COLO829 (cell line): ENCODE measurements at places on chromosomes 2 and 18.

DNA sequence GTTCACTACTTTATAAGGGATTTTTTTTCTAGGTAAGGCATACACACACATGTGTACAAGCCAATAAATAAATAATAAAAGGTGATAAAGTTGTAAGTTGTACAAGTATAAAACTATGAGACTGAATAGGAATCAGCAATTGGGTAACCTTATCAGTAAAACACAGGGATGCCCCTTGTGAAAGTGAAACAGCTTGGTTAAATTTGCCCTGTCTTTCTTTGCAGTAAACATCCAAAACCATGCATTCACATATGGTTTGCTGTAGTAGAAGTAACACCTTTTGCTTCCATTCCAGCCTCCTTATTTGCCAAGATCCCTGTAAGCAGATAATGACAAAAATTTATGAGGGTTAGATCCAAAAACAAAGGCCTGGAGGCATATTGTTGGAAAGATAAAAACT lies 44.3 kb upstream of the NEUROD1 start:
- DNase-seq, result no peak

GRCh38 chr2:218320704-218321336 lies 28.5 kb upstream of the TMBIM1 start:
- DNase-seq, result no peak

DNA sequence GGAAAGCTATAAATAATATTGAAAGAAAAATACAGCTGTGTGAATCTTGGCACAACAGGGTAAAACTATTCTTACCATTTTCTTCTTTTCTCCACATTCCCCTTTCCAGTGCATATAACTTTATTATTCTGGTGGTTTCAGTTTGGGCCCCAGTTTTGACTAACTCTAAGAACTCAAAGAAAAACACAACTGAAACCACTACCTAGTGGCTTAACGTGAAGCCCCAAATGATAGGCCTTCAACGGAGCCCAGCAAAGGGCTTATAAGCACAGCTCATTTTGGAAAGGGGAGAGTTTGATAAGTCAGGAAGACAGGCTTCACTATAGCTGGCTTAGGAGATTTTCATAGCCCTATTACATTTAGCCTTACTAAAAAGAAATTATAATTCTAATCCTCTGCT lies 62.4 kb downstream of the PPP1R1C start:
- no peak for DNase-seq

- no peak for DNase-seq
Observed at GRCh38 chr2:100821255-100821910, 1.4 kb downstream of the NPAS2 start.

DNA sequence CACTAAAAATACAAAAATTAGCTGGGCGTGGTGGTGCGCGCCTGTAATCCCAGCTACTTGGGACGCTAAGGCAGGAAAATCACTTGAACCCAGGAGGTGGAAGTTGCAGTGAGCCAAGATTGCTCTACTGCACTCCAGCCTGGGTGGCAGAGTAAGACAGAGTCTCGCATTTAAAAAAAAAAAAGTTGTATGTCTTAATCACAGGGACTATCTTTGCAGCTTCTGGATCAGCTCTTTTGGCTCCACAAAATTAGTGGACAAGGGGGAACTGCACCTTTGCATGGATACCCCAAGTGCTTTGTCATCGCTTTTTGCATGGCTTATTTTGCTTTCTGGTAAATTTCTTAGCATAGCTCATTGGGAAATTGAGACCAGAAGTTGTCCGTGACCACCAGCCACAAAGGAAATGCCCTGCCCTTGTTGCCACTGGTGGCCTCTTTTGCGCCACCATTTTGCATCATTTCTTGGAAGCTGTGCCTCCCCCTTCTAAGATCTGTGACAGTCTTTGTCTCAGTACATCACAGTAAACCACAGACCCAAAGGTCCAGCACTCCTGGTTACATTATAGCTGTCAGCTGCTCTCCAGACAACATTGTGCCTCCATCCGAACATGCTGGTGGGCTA lies 43.9 kb upstream of the PCBP1 start:
- DNase-seq, result no peak

GRCh38 chr2:72762276-72762675 lies 63.6 kb downstream of the EXOC6B start:
- no peak for DNase-seq

DNA sequence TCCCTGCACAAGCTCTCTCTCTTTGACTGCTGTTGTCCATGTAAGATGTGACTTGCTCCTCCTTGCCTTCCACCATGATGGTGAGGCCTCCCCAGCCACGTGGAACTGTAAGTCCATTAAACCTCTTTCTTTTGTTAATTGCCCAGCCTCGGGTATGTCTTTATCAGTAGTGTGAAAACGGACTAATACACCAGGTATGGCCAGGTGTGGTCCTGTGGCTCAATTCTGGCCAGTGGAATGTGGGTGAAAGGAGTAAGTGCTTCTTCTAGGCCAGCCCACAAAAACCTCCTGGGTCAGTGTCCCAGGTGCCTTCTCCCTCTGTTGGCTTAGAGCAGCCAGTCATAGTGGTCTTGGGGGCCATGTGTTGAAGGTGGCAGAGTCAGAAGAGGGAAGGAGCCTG lies 57.0 kb downstream of the PRKCE start:
- DNase-seq, result no peak

- DNase-seq, result no peak
Observed at GRCh38 chr2:57291209-57291608, 755.4 kb upstream of the VRK2 start.

- DNase-seq, result no peak
Observed at GRCh38 chr2:118490330-118490729, 357.1 kb downstream of the EN1 start.

GRCh38 chr2:197089655-197090054 lies 163.1 kb upstream of the PGAP1 start:
- DNase-seq, result no peak

GRCh38 chr2:101832114-101832513 lies 134.6 kb downstream of the MAP4K4 start:
- no peak for DNase-seq

- no peak for DNase-seq
Observed at GRCh38 chr2:129276978-129277584, 702.4 kb upstream of the RAB6C start.

- no peak for DNase-seq
Observed at GRCh38 chr2:28333606-28334526, 58.8 kb upstream of the FOSL2 start.

DNA sequence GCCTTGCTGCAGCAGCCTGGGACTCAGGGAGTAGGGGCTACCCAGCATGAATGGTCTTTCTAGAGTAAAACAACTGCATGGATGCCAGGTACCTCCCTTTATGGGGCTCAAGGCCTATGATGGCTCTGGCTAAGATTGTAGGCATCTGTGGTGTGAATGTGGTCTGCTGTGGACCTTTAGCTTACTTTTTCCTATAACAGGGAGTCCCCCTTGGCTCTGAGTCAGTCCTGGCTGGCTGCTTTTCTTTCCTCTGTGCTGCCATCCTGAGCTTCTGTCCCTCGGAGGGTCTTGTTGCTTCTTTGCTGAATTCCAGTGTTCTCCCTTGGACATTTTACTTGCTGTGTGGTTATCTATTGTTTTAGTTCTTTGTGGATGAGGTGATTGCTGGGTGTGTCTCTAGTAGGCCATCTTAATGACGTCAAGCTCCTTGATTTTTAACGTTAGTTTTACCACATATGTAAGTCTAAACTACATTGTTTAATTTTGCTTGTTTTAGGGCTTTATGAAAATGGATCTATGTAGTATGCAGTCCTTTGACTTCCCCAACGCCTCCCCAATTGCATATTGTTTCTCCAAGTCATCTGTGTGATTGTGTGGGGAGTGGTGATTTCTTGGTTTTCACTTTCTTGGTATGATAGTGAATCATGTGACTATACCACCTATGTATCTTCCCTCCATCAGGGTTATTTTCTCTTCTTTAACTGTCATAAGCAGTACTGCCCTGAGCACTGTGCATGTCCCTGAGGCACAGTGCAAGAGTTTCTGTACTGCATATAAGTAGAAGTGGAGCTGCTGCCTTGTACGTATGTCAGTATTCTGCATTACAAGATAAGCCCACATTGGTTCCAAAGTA lies 92.4 kb downstream of the NCK2 start:
- DNase-seq, result no peak

DNA sequence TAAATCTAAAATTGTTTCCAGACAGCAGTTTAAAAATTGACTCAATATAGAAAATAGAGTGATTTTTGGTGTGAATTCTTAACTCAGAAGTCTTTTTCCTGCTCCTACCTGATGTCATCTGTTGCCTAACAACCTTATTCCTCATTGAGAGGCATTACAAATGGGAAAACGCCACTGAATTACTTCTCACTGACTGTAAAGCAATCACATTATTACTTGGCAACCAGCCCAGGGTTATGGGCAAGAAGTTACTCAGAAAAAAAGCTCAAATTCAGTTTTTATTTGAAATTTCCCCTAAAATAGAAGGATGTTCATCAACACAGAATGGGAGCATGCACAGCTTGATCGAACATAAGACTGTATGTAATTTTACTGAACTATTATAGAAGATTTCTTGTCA lies 201.8 kb upstream of the GULP1 start:
- DNase-seq, result no peak

DNA sequence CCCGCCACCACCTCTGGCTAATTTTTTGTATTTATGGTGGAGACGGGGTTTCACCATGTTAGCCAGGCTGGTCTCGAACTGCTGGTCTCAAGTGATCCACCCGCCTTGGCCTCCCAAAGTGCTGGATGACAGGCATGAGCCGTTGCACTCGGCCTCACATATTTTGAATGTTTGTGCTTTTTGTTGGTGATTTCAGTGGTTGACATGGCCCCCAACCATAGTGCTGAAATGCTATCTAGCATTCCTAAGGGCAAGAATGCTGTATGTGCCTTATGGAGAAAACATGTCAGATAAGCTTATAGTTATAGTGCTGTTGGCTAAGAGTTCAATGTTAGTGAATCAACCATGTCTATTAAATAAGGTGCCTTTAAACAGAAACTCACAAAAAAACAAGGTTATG lies 8.9 kb downstream of the ZAP70 start:
- no peak for DNase-seq

DNA sequence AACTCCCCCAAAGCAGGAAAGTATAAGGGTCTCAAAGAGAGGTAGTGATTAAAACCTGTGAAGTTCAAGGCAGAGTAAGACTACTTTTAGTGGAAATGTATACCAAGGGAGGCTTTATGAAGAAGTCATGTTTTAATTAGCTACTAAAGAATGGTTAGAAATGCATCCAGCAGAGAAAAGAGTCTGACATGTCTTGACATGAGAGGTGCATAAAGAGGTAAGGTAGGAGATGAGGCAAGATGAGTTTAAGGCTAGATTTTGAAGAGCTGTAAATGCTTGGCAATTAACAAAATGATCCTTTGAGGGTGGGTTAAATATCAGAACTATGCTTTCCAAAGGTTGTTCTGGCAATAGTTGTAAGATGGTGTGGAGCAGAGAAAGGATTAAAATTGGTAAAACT lies 88.7 kb upstream of the WDSUB1 start:
- no peak for DNase-seq

DNA sequence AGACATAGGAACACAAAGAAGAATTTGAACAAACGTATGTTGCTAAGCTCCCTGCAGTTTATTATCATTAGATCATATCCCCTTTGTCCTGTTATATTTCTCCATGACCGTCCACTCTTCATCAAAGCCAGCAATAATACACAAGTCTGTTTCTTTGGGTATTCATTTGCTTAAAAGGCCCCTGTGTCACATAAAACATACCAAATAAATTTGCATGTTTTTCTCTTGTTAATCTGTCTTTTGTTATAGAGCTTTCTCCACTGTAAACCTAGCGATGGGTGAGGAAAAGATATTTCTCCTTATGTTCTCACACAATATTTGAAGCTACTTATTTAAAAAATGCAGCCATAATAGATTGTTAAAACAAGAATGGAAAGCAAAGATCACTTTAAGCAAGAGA lies 42.9 kb upstream of the REL start:
- DNase-seq, result no peak

DNA sequence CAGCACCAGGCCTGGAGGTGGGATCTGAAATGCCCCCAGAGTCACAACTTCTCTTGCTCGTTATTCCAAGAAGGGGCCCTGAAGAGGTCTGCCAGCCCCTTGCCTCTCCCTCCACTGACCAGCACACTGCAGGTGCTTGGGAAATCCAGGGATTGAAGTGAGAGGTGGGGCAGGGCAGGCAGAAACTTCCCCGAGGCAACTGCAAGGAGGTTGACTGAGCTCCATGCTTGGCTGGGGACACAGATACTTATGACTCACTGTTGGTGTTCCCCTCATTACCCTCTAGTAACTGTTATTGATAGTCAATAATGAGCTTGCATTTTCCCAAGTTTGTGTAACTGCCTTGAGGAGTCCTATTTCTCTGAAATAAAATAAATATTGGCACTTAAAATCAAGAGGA lies 47.5 kb downstream of the MARCO start:
- no peak for DNase-seq

- DNase-seq, result no peak
Observed at GRCh38 chr18:79631761-79632446, 47.7 kb upstream of the CTDP1 start.

GRCh38 chr18:5370332-5370731 lies 74.8 kb upstream of the ZBTB14 start:
- DNase-seq, result no peak

DNA sequence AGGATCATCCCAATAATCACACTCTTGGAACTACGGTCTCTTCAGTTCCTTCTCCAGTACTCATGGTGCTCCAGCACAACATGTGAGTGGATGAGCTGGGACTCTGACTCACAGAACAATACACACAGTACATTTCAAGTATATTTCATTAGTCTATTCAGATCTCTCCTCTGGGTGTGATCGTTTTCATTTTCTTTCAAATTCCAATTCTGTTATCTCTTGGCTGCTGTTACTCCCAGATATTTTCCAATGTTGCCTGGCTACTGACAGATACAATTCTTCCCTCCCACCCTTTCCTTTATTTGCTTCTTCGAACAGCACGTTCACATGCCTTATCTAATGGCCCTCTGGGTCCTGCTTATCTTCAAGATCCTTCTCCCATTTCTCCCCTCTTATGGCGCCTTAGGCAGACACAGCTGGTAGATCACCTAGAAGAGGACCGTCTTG lies 216.0 kb downstream of the ACKR3 start:
- DNase-seq, result no peak

GRCh38 chr2:121887513-121888188 lies 132.2 kb downstream of the TSN start:
- no peak for DNase-seq

DNA sequence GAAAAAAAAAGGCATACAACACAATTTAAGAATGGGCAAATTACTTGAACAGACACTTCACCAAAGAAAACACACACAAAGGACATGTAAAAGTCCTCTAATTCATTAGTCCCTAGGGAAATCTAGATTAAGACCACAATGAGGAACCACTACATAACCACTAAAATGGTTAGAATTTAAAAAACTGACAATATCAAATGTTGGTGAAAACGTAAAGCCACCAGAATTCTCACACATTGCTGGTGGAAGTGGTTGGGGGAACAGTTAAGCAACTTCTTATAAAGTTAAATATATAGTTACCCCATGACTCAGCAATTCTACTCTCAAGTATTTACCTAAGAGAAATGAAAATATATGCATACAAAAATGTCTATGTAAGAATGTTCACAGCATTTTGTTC lies 11.8 kb downstream of the RTN4 start:
- DNase-seq, result no peak

DNA sequence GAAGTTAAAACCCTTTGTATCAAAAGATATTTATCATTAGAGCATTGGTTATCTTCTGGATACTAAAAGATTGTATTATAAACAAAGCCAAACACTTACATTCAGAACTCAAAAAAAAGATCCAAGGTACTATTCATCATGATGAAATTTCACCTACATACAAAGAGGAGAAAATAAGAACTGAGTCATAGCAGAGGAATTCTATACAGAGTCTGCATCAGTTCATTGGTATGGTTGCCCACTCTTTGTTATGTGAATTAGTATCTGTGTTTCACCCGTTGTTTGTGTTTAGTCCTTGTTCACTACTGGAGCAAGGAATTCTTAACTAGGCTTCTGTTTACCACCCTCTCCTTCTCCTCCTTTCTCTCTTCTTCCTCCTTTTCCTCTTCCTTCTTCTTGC lies 157.9 kb downstream of the LNPK start:
- DNase-seq, result peak; percentile 69
